ENCODE measurements at places on chromosomes 7 and 10. TPM values are rescaled to one million over a fixed set of nuclear protein-coding genes. Genes with fewer than 3 reads are reported as not detected.

The CALCR gene
- total RNA-seq, result not detected

The CRHR2 gene
- total RNA-seq, result not detected

The MUC3A gene
- total RNA-seq, result not detected

The FOXI2 gene
- total RNA-seq, result not detected

The TWIST1 gene
- total RNA-seq, result 31.2 TPM

The CXCL12 gene
- 611 TPM for total RNA-seq

The IFT22 gene
- total RNA-seq, result 19.8 TPM

The MSMB gene
- total RNA-seq, result not detected
